ENCODE measurements at places on chromosomes 11 and 22.

DNA sequence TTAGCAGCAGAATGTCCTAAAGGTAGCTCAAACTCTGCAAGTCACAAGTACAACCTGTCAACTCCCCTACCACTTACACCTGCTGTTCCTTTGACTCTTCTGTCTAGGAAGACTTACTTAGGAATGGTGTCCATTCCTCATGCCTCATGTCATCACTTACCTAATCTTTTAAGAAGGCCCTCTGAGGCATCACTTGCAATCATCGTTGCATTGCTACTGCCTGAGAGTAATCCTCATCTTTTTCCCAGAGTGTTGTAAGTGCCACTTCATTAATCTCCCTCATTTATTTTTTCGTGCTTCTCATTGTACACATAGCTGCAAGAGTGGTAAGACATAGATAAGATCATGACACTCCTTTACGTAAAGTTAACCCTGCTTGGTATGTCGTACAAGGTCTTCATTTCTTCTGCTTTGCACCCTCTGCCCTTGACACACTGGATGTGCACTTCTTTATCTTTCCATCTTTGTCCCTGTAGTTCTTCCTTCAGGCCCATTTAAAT is 54.6 kb downstream of the SFI1 start:
- no peak for DNase-seq

DNA sequence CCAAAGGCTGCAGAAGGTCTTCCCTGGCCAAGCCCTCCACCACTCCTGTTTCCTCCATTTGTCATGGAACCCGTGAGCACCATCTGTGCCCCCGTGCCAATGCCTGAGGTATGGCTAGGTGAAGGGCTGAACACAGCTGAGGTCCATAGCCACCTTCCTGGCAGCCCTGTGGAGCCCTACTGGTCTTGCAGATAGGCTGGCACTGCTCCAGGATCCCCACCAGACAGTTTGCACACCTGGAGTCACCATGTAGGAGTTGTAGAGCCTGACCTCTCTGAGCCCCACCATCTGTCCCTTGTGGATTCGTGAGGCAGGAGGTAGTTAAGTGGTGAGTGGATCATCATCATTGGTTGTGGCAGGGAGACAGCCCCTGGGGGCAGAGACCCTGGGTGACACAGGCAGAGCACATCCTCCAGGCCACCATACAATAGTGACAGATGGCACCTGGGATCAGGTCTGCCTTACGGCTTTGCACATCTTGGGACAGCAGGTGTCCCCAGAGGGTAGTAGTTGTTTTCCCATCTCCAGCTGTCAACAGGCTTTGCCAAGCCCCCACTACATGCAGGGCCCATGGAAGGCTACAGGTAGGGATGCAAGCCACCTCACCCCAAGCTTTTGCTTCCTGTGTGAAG is 52.5 kb upstream of the SUSD2 start:
- DNase-seq: no peak

DNA sequence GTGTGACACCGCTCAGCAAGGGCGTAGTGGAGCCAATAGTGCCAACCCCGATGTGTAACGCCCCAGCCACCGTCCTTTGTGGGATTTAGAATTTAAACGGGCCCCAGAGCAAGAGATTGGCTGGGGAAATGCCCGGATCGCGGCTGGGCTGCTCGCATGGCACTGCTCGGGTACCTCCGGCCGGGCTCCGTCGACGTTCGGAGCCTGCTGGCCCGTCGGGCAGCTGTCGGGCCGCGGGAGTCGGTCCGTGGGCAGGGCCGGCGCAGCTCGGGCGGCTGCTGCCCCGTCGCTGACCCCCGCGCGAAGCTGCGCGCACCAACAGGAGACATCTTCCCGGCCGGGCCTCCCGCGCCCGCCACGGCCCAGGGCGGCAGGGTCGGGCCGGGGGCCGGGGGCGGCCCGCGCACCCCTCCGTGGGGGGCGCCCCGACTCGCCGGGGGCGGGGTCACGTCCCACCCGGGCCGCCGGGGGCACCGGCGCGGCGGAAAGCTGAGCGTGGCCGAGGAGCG is 1.3 kb upstream of the KDM2A start:
- peak; percentile 69 for DNase-seq

DNA sequence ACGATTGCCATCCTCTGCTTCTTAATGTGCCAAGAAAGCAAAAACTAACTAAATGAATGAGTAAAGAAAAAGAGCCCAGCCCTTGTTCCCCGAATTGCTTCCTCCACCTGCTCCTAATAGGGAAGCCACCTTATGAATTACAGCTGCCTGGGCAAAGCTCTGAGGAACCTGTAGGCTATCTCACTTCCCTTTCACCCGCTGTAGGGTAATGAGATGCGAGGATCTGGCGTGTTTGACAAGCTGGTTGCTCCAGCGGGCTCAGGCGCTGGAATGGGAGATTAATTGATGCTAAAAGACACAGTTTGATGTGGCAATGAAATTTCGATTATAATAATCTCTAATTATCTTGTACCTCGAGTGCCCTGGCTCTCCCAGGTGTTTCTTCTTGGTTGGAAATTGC is 256.4 kb downstream of the NTM start:
- no peak for DNase-seq

DNA sequence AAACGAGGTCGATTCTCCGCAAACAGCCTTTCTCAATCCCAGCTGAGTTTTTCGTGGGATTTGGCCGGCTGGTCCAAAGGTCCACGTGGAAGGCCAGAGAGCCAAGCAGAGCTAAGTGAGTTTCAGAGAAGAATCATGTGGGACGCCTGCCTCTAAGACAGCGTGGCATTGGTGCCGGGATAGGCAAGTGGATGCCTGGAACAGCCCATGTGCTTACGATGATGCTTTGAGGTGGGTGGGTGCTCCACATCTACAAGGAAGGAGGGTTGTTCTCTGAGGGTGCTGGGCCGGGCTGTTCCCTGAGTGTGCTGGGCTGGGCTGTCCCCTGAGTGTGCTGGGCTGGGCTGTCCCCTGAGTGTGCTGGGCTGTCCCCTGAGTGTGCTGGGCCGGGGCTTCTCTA is 41.4 kb downstream of the MUC2 start:
- DNase-seq: no peak

GRCh38 chr11:134068829-134069425 is at the start of gene JAM3:
JAM3 (plus strand) TSS chr11:134069072; CDS start chr11:134069084, 12 bp downstream.
- DNase-seq: no peak

DNA sequence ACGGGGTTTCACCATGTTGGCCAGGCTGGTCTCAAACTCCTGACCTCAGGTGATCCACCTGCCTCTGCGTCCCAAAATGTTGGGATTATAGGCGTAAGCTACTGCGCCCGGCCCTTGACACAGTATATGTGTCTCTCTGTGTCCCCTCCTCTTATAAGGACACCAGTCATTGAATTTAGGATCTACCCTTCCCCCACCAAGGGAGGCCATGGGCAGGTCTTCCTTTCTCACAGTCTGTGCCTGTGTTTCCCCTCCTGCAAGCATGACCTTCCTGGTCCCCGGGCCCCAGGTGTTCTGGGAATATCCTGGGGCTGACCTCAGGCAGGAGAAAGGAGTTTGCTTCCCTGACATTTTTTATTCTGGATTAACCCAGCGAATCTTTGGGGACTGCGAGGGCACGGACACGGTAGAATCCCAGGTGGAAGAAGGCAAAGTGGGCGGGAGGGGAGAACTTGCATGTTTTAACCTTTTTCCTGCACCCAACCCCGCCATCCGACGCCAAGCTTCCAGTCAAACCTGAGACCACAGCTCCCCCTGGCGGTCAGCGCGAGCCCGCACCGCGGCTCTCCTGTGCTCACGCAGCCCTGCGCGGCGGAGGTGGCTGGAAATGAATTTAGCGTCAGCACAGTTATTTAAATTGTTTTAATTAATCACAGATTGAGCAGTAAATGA is 42.1 kb upstream of the ISX start:
- peak; percentile 40 for DNase-seq

DNA sequence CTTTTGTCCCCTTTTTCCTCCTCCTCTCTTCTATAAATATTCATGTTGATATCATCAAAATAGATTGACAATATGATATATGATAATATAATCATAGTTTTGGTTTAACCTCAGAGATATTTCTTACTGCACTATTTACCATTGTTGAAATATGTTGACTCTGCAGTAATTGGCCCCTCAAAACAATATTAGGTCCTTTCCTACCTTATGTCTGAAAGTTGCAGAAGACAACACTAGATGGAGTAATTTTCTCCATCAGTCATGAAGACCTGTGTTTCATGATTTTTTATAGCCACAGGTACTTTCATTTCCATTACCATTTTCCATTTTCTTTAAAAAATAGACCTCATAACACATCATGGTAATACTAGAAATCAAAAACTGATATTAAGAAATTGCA is 284.4 kb downstream of the LUZP2 start:
- no peak for DNase-seq

DNA sequence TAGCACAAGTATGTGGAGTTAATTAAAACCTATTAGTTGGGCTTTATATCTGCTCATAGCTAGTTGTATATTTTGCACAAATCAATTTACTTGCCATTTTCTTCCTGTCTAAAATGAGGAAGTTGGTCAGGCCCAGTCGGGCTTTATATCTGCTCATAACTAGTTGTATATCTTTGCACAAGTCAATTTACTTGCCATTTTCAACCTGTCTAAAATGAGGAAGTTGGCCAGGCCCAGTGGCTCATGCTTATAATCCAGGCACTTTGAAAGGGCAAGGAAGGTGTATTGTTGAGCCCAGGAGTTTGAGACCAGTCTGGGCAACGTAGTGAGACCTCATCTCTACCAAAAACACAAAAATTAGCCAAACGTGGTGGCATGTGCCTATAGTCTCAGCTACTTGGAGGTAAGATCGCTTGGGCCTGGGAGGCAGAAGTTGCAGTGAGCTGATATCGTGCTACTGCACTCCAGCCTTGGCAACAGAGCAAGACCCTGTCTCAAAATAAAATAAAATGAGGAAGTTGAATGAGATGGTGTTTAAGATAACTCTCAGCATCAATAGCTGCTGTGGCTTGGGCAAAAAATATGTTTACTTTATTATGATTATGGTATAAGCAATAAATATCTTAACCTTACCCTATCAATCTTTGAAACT is 1558.6 kb upstream of the RAG2 start:
- no peak for DNase-seq

DNA sequence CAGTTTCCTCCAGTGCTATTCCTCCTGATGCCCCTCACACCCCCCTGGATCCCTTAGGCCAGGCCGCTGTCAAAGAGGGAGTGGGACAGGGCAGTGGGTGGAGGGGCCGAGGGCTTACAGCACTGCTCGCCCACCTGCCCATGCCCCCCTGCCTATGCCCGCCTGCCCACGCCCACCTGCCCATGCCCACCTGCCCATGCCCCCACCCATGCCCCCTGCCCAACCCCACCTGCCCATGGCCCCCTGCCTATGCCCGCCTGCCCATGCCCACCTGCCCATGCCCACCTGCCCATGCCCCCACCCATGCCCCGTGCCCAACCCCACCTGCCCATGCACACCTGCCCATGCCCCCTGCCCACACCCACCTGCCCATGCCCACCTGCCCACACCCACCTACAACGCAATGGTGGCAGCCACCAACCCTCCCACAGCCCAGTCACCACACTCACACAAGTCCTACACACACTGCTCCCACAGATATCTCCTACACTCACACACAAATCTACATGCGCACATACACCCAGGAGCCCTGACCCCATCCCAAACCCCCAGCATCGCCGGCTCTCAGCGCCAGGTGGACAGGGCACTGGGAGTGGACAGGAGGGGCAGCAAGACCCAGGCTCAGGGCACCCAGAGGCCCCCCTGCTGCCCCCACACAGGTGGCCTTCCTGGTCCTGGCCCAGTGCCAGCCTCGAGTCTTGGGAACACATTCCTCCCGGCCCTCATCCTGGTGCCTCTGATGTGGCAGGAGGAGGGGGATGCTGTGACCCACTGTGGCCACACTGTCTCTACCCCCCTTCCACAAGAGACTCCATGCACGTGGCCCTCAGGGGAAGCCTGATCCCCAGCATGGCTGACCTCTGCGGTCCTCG is 61.8 kb downstream of the CYTH4 start:
- DNase-seq: no peak

- no peak for DNase-seq
Observed at GRCh38 chr11:14267861-14268635, 90.9 kb downstream of the RRAS2 start.

GRCh38 chr11:68008381-68009337 is 1.5 kb upstream of the ALDH3B1 start:
- DNase-seq: no peak

- DNase-seq: peak; percentile 69
Observed at GRCh38 chr22:37561212-37562048, 1.1 kb downstream of the CDC42EP1 start.

DNA sequence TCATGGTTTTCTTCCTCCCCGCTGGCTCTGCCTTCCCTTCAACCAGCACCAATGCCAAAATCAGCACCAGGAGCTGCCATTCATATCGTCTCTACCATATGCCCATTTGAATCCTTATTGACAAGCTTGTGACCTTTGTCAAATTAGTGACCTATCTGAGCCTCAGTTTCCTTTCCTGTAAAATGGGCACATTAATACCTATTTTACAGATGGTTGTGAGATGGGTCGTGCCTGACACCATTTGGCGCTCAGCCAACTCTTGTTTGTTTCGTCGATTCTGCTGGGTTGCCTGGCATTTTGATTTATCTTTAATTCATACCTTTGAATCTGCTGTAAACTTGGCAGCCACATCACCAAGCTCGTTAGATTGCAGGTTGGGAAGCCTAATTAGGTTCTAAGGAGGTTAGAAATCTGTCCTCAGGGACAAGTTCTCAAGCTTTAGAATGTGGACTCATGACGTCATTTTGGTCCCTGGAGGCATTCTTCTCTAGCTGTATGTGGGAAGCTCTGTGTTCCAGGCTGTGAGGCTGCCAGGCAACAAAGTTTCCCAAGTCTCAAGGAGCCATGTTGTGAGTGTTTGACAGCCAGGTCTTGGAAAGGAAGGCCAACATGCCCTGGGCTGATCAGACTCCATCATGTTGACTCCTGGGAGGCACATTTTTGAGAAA is 61.0 kb downstream of the RPS6KA4 start:
- DNase-seq: peak; percentile 78
